Left cardiac atrium (tissue), 4 donors: ENCODE measurements at places on chromosomes 16 and 17.

GRCh38 chr16:2856061-2856670 is 1.8 kb downstream of the PRSS22 start:
- DNase-seq, result no peak

GRCh38 chr17:54408731-54409130 is 491.9 kb upstream of the TOM1L1 start:
- no peak for DNase-seq

- no peak for DNase-seq
These were observed 67.6 kb downstream of the TBC1D16 start for GRCh38 chr17:79968116-79968515.

DNA sequence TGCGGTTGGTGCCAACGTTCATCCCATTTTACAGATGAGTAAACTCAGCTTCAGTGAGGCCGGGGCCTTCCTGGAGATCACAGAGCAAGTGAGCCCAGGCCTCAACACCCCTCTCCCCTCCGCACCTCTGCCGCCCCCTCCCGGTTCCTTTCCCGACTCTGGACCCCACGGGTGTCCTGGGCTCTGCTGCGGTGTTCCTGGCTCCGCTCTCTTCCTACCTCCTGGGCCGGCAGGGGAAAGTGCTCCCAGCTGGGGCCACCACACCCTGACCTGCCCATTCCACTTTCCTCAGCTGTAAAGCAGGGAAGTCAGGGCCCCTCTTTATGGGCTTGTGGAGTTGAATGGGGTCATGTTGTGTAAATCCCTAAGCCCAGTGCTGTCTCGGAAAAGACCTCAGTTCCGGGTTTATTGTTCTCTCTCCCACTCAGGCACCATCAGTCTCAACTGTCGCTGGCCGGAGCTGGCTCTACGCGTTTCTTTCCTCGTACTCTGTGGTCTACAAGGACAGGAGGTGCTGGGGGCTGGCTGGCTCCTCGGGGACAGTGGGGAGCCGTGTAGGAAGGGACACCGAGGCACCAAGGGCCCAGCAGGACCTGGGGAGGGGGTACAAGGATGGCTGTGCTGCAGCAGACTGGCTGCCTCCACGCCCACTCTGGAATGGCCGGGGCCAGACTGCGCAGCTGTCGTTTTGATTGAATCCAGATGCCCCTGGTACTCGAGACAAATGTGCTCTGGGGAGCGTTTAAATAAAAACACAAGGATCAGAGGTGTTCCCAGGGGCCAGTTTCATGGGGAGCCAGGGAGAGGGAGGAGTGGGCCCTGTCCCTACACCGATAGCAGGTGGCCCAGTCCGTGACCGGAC is 21.7 kb upstream of the ACSF3 start:
- DNase-seq, result no peak

- DNase-seq, result no peak
These were observed 2.9 kb downstream of the GUCY2D start for GRCh38 chr17:8005357-8005756.

GRCh38 chr16:55480228-55480655 is 1.2 kb downstream of the MMP2 start:
- peak; percentile 89 for DNase-seq

DNA sequence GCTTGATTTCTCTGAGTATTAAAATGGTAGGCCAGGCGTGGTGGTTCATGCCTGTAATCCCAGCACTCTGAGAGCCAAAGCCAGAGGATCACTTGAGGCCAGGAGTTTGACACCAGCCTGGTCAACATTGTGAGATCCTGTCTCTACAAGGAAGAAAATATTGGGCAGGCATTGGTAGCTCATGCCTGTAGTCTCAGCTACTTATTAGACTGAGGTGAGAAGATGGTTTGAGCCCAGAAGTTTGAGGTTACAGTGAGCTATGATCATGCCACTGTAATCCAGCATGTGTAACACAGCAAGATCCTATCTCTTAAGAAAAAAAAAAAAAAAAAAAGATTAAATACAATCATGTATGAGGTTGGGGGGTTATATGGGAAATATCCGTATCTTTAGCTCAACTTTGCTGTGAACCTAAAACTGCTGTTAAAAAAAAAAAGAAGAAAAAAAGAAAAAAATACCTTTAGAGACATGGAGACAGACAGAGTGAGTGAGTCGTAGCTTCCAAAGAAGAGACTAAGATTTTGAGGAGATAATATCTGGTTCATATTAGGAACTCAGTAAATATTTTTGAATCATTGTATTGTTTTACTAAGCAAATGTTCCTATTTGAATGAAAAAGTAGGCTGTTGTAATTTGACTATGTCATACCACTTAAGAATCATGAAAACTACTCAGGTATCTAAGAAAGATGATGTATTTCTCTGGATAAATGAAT is 325.7 kb upstream of the TBX2 start:
- DNase-seq, result no peak

DNA sequence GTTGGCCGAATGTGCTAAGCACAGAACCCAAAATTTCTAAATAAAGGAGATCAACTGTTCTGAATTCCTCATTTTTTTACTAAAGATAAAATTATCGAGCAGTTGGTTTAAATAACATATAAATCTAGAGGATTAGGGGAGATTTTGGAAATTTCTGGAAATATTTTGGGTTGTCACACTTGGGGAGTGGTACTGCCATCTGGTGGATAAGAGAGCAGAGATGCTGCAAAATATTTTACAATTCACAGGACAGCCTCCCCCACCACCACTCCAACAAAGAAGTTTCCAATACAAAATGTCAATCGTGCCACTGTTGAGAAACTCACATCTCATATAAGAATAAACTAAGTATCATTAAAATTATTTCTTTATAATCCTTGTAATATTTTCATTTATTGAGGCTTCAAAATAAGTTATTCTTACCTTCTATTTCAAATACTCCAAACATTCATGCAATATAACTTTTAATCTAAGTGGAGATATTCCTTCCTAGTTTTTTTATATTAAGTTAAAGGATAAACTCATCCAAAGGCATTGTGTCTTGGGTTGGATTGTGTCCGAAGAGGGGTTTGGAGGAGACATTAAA is 17.0 kb upstream of the ABCA8 start:
- no peak for DNase-seq

DNA sequence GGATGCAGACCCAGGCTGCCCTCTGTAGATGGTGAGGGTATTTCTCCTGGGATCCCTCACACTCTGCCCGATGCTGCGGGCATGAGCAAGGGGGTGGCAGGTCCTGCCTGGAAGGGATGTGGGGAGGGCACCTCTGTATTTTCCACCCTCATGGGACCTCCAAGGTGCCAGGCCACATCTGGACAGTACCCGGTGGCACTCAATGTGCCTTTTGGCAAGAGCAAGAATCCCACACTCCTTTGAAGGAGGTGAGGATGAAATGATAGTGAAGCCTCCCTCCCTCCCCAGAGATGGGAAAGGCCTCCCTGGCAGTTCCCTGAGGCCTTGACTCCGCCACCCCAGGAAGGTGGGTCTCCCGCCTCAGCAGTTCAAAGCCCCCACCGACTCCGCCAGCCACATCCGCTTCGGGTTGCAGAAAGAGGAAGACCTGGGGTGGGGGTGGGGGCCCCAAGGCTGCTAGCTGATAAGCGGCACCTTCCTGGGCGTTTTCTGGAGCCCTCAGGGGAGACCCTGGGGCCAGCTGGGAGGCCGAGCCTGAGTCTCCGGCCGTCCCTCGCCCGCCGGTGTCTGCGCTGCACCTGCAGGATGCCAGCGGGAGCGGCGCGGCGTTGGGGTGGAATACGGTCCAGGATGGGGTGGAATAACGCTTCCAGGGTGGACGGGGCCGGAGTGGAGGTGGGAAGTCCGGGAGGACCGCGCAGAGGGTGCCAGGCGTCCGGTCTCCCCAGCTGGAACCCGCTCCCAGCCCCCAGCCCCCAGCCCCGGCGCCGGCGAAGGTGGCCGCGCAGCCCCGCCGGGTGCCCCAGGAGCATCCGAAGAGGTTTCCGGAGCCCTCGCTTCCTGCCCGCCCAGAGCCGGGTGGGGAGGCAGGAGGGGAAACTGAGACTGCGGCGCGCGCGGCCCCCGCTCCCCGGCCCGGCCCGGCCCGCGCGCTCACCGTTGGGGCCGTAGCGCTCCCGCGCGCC is 718 bp downstream of the ATP2A3 start:
- DNase-seq, result no peak

GRCh38 chr16:68086336-68086841 is 1.2 kb downstream of the NFATC3 start:
- DNase-seq, result no peak

DNA sequence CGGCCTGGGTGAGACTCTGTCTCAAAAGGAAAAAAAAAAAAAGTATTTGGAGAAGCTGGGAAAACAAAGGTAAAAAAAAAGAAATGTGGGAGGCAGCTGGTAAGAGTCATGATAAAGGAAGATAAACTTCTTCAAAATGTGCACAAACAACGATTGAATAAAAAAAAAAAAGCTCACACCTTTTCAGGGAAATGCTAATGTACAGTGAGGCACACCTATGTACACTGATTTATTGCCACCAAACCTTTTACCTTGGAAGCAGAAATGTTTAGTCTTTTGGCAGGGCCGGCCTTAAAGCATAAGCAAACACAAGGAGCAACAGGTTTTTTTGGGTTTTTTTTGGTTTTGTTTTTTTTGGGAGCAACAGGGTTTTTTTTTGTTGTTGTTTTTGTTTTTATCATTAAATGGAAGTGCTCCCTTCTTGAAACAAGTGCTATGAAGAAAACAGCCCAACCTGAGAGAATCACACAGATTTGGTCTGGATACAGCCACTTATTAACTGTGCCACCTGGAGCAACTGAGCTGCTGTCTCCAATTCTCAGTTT is 29.8 kb upstream of the KCNJ2 start:
- DNase-seq, result no peak

GRCh38 chr17:61259360-61259759 is 140.3 kb upstream of the TBX2 start:
- no peak for DNase-seq

DNA sequence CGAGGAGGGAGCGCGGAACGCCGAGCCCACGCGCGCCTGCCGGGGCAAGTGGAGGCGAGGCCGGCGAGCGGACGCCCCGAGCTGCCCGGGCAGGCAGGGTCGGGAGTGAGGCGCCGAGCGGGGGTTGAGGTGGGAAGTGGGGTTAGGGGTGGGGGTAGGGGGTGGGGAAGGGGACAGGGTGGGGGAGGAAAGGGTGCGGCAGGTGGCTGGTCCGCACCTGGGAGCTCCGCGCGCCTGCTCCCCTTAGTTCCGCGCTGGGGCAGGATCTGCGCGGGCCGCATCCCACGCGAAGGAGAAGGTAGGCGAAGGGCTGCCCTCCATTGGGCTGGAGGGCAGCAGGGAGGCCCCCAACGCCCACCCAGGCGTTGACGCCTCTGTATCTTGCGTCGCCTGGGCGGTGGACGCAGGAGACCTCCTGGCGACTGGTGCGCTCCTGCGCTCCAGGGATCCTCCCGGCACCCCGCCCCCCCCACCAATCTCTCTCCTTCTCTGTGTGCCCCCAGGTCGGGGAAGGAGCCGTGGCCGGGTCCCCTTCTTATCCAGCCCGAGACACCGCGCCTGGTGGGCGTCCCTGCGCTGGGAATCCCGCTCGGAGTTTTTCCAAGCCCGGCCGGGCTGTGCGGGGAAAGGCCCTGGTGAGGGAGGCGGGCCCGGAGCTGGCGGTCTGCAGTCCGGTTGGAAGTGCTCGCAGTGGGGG is 51.3 kb upstream of the AMZ2 start:
- no peak for DNase-seq

DNA sequence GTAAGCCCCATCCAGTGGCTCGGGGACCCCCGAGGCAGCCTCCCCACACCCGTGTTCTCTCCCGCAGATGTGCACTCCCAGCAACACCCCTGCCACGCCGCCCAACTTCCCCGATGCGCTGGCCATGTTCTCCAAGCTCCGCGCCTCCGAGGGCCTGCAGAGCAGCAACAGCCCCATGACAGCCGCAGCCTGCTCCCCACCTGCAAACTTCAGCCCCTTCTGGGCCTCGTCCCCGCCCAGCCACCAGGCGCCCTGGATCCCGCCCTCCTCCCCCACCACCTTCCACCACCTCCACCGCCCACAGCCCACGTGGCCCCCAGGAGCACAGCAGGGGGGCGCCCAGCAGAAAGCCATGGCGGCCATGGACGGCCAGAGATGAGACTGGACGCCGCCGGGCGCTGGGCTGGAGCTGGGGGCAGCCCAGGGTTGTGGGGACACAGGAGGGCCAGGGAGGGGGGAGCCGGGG is 5.0 kb downstream of the UBALD2 start:
- DNase-seq, result no peak
